ENCODE measurements at places on chromosomes 6 and 20.

- DNase-seq: no peak
Observed at GRCh38 chr20:32960222-32960518, 44.1 kb downstream of the SUN5 start.

- DNase-seq: no peak
Observed at GRCh38 chr20:57795342-57795697, 85.5 kb upstream of the PMEPA1 start.

DNA sequence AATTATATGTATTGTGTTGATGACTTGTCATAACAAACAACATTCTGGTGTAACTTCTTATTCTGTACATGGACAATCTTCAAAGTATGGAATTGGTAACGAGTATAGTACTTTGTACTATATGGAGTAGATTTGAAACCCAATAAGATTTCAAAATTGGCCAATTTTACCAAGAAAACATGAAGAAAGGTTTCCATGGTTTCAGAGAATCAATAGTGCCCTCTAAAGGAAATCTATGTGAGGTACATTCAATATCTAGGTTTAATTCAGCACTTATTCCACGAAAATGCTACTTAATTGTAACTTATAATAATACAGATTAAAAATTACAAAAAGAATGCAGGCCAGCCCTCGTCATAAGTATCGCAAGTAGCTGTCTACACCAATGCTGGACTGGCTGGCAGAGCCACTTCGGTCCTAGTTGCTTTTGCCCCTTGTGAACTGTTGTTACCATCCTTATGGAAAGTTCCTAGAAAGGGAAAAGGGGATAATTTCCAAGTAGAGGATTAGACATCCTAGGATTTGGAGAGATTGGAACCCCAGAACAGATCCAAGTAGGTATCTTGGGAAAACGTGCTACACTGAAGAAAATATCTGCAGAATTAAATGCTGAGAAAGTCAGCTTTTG is 70.9 kb downstream of the LCA5 start:
- DNase-seq: no peak

DNA sequence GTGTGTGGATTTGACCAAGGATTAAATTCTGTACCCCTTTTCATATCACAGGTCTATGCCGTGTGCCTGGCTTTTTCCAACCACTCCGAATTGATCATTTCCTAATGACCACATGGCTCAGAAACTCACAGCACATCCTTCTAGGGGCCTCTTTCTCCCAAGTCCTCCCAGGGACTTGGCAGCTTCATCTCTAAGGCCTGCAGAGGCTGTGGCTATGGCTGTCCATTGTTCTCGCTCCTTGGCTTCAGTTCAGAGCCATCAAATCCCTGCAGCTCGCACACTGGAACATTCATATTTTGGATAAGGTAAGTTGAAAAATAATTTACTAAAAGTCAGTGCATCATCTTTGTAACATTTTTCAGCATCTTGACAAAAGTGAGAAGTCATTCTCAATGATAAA is 497.2 kb upstream of the CDH4 start:
- no peak for DNase-seq

- no peak for DNase-seq
Observed at GRCh38 chr6:156639009-156639721, 138.0 kb upstream of the ARID1B start.

DNA sequence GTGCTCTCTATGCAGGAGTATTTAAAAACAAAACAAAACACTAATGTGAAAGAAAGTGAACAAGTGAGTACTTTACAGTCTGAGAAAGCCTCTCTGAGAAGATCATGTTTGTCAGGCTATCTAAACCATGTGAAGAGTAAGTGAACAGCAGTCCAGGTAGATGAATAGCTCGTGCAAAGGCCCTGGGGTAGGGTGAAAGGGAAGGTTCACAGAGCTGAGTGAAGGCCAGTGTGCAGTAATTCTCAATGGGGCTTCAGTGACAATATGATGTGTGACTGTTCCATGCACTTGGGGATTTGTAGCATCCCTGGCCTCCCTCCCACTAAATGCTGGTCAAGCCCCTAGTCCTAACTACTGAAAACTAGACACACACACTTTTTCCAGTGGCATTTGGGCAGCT is 488.9 kb upstream of the JARID2 start:
- DNase-seq: no peak

GRCh38 chr6:142014515-142014914 is 118.2 kb upstream of the GJE1 start:
- no peak for DNase-seq
